Fibroblast of villous mesenchyme (primary cell): ENCODE measurements at places on chromosomes 3 and 15. TPM values are rescaled to one million over a fixed set of nuclear protein-coding genes. Genes with fewer than 3 reads are reported as not detected.

Gene LRRC31
- total RNA-seq: not detected in 2 replicates

DNA sequence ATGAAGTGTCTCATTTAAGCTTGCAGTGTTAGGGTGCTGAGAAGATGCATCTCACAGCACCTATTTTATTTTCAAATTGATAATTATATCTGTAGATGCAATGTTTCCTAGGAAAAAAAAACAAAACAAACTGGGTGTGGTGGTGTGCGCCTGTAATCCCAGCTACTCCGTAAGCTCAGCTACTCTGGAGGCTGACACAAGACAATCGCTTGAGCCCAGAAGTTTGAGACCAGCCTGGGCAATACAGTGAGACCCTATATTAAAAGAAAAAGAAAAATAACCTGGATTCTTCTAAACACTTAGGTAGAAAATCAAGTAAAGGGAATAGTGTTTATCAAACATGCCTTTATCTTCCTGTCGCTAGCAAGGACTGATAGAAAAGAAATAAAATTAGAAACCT lies 1.9 kb downstream of the MINDY2 start:
- DNase-seq: no peak

DNA sequence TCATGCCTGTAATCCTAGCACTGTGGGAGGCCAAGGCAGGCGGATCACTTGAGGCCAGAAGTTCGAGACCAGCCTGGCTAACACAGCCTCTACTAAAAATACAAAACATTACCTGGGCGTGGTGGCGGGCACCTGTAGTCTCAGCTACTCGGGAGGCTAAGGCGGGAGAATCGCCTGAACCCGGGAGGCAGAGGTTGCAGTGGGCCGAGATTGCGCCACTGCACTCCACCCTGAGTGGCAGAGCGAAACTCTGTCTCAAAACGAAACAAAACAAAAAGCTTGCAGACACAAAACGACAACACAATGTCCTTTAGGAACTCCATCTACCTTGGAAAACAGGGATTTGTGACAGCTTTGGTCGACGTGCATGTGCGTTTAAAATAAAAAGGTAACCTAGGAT lies 716 bp upstream of the KLHL24 start:
- no peak for DNase-seq

DNA sequence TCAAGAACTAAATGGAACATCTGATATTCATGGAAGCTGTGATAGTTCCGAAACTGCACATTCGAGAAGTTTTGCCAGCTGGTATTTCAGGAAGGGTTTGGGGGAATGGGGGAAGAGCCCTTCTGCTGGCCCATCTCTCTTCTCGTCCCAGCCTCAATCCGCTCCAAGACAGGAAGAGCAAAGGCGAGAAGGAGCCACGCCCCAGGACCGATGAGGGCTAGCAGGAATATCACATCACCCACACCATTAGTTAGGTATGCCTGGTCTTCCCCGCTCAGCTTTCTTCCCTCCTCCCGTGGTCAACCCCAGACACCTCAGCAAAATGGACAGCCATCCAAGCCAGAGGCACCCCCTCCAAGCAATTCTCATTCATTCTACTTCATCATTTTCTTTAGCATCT lies 14.9 kb upstream of the PCSK6 start:
- DNase-seq: no peak
